ENCODE measurements at places on chromosomes 7 and 10.

- DNase-seq = no peak
Observed at GRCh38 chr7:36224934-36225858, 72.1 kb downstream of the EEPD1 start.

GRCh38 chr10:118818621-118819221, 64.0 kb upstream of the CACUL1 start:
- DNase-seq = no peak

DNA sequence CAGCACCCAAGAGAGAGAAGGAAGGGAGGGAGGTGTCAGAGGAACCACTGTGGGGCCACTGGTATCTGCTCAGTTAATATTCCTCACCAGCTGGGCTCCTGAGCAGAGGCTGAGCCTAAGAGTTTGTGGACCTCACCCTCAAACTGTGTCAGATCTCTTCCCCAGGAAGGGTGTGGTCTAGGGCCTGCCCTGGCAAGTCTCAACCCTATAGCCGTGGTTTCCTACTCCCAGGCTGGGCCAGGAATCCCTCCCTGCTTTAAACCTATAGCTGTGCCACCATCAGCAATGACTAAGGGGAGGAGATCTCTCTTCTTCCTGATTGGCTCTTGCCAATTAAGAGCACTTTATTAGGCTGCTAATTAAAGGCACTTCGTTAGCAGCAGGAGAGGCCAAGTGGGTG, 29.9 kb downstream of the POLL start:
- no peak for DNase-seq

- no peak for DNase-seq
Observed at GRCh38 chr7:26035552-26035951, 116.4 kb upstream of the NFE2L3 start.

DNA sequence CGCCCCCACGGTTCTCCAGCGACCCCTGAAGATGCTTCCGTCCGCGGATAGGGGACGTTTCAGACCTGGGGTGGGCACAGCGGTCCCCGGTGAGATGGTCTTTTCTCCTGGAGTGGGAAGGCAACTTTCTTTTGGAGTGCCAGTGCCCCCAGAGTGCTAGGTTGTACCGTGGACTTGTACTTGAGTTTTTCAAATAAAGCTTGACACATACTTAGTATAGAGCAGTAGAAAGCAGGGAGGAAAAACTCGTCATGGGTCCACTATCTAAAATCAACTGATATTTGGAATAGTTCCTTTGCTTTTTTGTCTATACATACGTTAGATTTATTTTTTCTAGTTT, 28.4 kb downstream of the RBM20 start:
- no peak for DNase-seq

DNA sequence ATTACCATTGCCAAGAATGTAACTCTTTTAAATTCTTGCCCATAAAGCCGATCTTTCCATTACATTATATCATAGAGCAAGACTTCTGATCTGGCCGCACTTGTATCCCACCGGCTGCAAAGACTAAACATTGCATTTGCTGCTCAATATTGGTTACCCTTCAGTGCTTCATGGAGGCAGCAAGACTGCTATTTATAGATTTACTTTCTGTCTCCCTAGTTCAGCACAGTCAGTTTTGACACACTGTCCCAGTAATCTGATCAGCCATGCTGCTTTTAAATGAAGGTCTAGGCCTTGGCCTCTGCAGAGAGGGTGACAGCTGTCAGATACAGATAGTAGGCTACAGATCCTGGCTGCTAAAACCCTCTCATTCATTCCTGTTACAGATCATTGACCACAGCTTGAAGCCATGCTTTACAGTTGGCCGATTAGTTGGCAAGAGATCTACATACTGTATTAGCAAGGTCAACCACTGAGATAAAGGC, 562.6 kb upstream of the GALNT17 start:
- DNase-seq = no peak

- DNase-seq = no peak
Observed at GRCh38 chr10:71727738-71728737, 8.5 kb upstream of the C10orf105 start.

- DNase-seq = no peak
Observed at GRCh38 chr10:112553315-112553714, 106.3 kb downstream of the VTI1A start.

DNA sequence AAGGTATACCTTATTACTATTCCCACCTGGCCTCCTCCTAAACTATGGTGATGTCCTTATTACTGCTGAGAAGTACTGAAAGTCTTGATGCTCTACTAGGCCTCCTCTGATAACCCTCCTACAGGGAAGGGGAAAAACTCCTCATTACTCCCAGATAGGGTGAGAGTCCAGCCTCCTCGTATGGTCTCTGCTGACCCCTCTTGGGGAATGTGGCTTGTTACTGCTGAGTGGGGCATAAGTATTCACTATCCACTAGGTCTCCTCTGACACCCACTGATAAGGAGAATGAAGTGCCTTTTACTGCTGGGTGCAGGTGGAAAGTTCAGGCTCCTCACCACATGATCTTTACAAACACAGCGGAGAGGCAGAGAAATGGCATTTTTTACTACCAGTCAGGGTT, 222.9 kb downstream of the CHRM2 start:
- DNase-seq = no peak

- no peak for DNase-seq
Observed at GRCh38 chr7:27398851-27399250, 156.2 kb downstream of the EVX1 start.

DNA sequence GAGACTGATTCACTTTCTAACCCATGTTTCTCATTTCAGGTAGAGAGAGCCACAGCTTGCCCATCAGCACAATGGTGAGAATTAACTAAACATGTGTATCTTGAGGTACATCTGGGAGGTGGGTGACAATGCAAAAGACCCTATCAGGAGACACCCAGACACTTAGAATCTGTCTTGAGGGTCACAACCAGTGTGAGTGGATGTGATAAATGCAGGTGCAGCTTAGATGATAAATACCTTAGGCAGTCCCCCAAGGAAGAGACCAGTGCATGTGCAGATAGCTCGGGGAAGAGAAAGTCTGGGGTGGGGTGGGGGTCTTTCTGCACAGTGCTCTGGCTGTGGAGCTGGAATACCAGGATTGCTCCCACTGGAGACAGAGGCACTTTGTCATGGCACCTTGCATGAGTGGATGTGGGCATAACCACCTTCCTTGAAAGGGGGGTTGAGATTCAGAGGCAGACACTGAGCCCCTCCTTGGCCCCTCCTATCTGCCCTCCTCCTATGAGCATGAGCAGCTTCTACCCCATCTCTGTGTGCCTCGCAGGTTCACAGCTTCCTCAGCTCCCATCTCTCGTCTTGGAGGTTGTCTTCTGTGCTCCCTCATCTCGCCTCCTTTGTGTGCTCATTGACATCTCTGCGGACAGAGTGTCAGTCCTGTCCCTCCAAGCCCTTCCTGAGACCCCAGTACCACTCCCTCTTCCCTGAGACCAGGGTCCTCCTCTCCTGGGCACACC, 349.8 kb downstream of the TCERG1L start:
- DNase-seq = no peak

GRCh38 chr10:77075926-77076325, 561.7 kb downstream of the KCNMA1 start:
- no peak for DNase-seq

- peak; percentile 45 for DNase-seq
Observed at GRCh38 chr10:125017547-125018298, 75.8 kb downstream of the ZRANB1 start.

- no peak for DNase-seq
Observed at GRCh38 chr7:118052336-118052735, 131.6 kb upstream of the LSM8 start.

DNA sequence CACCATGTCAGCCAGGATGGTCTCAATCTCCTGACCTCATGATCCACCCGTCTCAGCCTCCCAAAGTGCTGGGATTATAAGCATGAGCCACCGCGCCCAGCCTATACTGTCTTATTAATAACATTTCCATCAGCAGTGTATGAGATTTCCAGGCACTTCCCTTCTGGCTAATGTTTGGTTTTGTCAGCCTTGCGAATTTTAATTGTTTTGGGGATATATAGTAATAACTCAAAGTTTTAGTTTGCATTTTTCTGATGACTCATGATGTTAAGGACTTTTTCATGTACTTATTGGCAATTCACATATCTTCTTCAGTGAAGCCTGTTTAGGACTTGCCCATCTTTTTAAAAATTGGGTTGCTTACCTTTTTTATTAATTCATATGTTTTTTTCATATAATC, 76.0 kb downstream of the TMEM270 start:
- DNase-seq = no peak

- no peak for DNase-seq
Observed at GRCh38 chr10:86693275-86693674, 25.0 kb downstream of the LDB3 start.

DNA sequence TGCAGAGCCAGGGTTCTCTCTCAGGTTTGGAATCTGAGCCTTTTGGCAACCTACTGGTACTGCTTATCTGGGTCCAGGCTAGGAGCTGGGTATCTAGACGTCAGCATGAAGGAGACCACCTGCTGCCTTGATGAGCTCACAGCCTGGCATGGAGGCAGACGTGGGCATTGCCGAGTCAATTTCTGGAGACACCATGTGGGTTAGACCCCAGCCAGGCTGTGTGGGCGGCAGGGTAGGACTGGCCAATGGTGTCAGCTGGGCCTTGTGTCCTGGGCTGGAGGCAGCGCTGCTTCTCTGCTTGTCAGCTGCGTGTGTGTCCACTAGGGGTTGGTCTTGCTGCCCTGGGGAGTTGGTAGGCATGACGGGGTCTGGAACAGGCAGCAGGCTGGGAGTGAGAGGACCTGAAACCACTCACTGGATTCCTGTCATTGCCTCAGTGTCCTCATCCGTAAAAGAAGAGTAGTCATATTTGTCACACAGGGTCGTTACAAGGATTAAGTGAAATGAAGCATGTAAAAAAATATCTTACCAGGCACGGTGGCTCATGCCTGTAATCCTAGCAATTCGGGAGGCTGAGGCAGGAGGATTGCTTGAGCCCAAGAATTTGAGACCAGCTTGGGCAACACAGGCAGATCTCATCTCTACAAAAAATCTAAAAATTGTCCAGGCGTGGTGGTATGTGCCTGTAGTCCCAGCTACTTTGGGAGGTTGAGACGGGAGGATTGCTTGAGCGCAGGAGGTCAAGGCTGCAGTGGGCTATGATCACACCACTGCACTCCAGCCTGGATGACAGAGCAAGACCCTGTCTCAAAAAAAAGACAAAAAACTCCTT, 31.7 kb upstream of the ANKRD2 start:
- no peak for DNase-seq

- no peak for DNase-seq
Observed at GRCh38 chr10:100238429-100238828, 9.0 kb upstream of the CHUK start.

DNA sequence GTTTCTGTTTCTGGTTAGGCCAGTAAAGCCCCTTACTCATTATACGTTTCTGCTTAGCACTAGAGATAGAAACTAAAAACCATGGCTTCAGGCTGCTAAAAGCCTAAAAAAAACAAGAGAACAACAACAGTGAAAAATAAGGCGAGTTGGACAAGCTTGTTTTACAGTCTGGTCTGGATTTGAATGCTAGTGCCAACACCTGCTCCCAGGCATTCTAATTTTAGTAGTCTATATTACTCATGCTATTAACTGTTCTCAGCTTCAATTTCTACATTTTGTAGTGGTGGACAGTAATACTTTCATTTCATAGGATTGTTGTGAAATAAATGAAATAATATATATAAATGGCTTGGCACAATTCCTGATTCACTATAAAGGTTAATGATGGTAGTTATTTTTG, 108.5 kb downstream of the HBP1 start:
- no peak for DNase-seq

DNA sequence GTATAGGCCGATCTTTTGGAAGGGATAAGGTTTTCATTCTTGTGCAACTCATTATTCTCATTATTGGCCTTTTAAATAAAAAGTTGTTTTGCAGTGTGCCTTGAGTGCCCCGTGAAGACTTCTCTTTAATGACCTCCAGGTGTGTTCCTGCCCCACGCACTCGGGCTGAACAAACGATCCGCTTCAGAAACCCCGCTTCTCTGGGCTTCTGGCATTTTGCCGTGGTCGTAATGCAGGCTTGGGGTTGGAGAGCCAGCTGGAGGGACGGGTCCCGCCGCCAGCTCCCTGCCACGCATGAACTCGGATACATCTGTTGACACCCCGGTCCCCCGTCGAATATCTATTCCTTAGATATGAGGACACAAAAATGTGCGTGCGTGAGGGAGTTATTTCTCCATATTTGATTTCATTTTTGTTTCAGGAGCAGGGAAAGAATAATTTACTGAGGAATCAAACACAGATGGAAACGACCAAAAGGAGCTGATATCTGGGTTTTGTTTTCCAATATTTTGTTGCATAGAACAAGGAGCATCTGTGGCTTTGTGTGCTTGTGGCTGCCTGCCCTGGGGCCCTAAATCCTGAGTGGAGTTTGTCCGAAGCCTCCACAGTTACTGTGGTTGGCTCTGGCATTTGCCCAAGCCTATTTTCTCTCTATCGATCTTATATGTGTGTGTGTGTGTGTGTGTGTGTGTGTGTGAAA, 17.0 kb upstream of the TTYH3 start:
- no peak for DNase-seq

- no peak for DNase-seq
Observed at GRCh38 chr7:155638366-155638765, 6.1 kb upstream of the RBM33 start.

DNA sequence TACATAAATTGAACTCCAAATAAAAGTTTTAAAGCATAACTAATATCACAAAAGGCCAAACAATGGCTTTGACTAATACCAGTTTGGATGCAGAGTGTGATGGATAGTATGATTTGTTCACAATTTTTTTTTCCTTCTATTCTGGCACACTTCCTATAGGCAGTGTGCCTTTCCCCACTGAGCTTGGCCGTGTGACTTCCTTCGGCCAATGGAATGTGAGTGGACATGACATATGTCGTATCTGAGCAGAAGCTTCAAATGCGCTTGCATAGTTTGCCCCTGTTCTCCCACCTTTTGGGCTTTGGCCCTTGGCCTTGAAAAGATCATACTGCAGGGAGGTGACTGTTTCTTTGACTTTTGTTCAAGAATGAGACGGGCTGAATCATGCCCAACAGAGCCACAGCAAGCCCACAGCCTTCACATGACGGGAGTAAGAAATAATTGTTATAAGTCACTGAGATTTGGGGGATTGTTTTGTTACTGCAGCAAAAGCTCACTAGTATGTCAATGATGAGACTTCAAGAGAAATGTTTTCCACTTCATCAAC, 279.9 kb upstream of the NEBL start:
- DNase-seq = no peak

DNA sequence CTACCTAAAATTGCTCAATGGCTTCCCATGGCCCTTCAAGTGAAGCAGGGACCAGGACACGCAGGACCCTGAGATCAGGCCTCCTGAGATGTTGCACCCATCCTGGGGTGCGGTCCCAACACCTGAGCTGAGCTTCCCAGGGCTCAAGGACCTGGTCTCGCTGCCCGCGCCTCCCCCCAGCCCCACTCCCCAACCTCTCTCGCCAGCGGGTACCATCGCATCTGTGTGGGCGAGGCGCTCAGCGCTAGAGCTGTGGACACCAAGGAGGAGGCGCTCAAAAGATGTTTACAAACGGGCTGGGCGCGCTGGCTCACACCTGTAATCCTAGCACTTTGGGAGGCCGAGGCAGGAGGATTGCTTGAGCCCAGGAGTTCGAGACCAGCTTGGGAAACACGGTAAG, 7.4 kb upstream of the CRYGN start:
- DNase-seq = no peak

GRCh38 chr7:95881597-95881996, 109.2 kb downstream of the DYNC1I1 start:
- no peak for DNase-seq

- DNase-seq = no peak
Observed at GRCh38 chr7:143416565-143417149, 8.0 kb upstream of the EPHA1 start.

GRCh38 chr7:102320181-102320580, 33.5 kb downstream of the SH2B2 start:
- no peak for DNase-seq

- no peak for DNase-seq
Observed at GRCh38 chr7:70647801-70648498, 484.0 kb upstream of the GALNT17 start.

All from brain pericyte (primary cell).